ENCODE measurements at places on chromosomes 3 and 15.
A peak's percentile ranks its signal among the peaks of the same experiment; 100 is the strongest.

DNA sequence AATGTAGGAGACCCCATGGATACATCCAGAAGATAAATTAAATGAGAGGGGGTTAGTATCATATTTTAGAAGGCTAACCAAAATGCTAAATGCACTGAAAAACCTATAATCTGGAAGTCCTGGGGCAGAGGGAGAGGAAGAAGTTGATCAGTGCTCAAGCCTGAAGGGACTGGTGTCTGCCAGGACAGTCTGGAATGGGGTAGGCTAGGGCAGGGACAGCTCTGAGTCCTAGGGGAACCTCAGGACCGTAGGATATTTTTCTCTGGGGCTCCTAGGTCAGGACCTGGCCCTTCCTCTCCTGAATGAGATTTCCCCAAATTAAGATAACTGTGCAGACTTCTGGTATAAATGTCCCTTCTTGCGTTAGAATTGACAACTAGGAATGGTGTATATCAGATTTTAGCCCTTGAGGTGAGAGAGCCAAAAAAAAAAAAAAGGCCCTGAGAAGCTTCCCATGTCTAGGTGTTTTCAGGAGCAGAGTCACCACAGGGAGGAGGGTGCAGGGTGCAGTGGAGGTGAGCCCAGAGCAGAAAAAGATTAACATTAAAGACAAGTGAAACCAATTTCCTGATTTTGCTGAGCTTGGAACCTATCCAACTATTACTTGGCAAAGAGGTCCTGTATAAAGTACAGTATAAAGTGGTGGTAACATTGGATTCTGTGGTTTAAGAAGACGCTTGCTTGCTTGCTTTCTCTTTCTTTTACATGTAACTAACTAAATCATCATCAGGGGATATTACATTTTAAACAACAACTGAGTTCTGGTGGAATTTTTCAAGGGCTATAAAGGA is 63.5 kb downstream of the HACD2 start:
- DNase-seq = peak; percentile 45

DNA sequence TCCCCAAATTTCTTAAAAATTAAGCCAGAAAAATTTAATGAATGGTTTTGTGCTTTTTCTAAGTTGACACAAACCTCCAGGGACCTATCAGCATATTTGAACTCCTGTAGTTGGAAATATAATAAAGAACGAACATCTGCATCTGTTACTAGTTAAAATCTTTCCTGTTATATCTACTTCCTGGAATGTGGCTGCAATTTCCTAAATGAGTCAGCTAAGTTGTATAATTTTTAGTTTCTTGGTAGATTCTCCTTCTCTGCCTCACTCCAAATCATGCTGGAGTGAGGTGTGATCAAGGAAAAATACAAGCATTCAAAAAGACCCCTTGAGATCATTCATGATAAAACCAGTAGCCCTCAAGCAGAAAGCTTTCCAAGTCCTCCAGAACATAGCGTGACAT is 106.2 kb upstream of the MCTP2 start:
- DNase-seq = no peak

- no peak for DNase-seq
Observed at GRCh38 chr15:42604894-42605744, 29.7 kb downstream of the STARD9 start.

GRCh38 chr3:1131166-1131565 is 38.3 kb downstream of the CNTN6 start:
- DNase-seq = no peak

- DNase-seq = no peak
Observed at GRCh38 chr15:68592544-68592943, 13.8 kb downstream of the CORO2B start.

DNA sequence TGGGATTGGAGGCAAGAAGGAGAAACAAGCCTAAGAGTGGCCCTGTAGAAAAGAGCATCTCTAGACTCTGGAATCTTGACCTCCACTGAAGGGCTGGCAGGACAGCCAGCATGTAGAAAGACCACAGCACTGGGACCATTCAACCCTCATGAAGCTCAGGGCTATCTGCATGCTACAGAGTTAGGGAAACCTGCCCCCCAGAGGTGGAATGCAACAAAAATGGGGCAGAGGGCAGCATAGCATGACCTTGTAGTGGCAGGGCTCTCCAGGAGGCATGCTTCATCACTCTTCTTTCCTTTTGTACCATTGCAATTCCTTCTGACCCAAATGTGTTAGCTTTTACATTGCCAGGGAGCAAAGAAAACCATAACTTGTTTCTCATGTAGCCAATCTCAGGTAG is 445.4 kb downstream of the EPHB1 start:
- no peak for DNase-seq

GRCh38 chr15:85041230-85041629 is 59.6 kb downstream of the PDE8A start:
- DNase-seq = no peak

DNA sequence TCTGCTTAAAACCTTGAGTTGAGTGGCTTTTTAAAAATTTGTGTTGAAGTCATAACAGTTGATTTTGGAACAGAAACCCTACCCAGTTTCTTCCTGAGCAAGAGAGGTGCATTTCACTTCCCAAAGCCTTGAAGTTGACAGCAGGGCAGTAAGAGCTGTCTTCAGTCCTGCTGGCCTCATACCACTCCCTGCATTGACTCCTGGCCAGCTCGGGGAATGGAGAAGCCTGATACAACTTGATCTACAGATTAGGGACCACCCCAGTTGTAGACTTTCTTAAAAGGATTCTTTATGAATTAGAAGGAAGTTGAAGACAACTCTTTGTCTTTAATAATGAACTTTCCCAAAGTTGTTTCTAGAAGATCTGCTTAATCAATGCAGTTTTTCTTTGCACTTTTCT is 90.6 kb upstream of the FLNB start:
- DNase-seq = no peak

- peak; percentile 72 for DNase-seq
Observed at GRCh38 chr3:112013058-112013783, 14.5 kb downstream of the TAGLN3 start.

GRCh38 chr3:111726788-111727305 is 131.7 kb upstream of the ZBED2 start:
- DNase-seq = no peak

DNA sequence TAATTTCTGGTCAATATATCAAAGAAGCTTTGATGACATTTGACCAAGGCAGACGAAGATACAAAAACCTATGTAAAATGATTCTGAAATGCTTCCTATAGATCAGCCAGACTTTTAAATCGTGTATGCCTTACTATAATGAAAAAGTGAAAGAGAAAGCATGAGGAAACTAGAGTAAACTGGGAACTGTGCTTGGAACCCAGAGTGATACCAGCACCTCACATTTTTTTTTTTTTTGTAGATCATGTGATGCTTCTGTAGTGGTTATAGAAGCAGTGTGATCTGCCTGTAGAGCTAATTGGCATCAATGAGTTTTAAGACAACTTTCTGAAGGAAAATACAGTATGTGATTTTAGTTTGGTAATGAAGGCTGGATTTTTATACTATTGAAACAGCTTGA is 150.7 kb downstream of the NLGN1 start:
- DNase-seq = no peak

DNA sequence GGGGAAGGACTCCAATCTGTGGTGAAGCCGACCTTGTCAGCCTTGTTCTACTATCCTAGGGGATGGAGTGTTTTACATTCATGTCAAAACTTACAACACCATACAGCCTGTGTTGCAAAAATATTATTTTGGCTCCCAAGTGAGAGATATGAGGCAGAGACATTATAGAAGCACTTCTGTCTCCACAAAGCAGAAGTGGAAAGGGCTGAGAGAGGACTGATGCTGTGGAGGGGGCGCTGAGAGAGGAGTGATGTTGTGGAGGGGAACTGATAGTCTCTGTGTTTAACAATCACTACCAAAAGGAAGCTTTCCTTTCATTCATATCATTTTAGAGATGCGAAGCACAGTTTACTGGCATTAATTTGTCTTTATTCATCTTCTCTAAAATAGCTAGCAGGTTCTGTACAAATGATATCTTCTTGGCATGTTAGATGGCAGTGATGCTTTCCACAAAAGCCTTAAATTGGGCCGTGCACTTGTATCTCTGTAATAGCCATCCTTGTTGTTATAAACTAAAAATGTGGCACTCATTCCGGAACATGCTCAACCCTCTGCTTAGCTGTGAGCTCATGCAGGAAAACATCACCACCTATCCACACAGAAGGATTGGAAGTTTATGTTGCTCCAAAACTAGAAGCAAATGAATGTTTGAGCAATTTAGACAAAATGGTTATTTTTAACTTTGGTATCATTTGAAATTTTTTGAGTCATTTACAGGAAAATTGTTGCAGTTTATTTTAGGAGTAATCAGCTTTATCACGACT is 134.6 kb upstream of the TP63 start:
- DNase-seq = no peak

DNA sequence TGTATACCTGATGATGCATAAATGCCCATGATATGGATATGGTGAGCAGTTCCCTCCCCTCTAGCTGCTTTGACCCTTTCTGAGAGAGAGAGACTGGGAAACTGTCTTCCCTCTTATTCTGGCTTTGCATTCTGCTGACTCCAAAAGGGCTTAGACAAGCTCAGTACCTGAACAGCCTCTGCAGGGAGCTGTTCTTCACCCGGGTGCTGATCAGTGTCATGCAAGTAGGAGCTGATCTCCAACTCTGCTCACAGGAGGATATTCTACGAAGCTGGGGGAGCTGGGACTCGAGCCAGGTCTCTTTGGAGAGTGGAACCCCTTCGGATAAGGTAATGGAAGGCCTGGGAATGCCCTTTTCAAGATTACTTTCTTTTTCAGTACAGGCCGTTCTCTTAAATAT is 237.1 kb downstream of the RYR3 start:
- peak; percentile 57 for DNase-seq

- no peak for DNase-seq
Observed at GRCh38 chr3:24128199-24129005, 183.3 kb downstream of the NR1D2 start.

DNA sequence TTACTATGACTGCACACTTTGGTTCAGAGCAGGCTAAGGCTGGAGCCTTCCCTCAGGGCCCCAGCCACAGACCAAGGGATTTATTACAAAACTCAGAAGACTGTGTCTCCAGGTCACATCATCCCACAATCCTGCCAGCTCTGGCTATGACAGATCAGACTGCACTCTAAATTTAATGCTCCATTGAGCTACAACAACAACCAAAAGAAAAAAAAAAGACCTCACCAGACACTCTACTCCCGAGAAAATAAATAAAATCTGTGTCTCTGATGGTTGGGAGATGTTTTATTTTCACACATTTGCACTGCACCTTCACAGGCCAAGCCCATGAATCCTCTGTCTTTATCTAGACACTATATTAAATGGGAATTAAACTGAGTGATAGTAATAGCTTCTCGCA is 50.8 kb upstream of the CTNNB1 start:
- DNase-seq = no peak

GRCh38 chr15:78663703-78664102 is 22.7 kb upstream of the CHRNB4 start:
- no peak for DNase-seq

GRCh38 chr15:44529864-44530604 is 6.9 kb upstream of the EIF3J start:
- no peak for DNase-seq

DNA sequence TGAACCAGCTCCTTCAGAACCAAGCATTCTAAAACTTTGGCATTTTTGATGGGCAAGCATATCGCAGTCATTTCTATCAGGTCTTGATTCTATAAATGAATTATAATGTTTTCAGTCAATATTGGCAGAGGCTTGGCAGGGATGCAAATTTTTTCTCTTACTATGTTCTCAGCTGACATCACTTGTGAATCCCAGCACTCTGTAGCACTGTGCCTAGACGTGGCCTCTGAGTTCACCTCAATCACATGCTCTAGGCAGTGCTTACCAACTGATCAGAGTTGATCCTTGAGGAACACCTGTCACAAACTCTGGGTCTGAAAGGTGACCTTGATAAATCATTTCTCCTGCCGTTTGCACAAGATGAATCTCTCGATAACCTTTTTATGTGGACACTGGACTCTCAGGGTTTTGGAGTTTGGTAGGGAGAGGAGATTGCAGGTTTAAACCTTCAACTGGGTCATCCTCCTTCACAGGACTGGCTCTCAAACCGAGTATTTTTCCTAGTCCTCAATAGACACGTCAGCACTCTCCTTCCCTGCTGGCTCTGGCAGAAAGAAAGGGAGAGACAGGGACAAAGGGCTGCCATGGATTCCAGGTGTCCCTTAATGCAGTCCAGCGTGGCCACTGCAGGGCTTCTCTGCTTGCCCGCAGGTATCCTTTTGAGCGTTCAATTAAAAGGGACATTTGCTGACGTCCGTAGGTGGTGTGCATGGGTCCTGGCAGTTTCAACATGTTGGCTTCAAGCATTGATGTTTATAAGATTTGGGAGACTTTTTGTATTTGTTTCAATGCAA is 222.3 kb upstream of the CMC1 start:
- no peak for DNase-seq

- DNase-seq = no peak
Observed at GRCh38 chr15:39061952-39062464, 497.4 kb upstream of the RASGRP1 start.

GRCh38 chr15:94174399-94174802 is 57.0 kb upstream of the MCTP2 start:
- DNase-seq = no peak

DNA sequence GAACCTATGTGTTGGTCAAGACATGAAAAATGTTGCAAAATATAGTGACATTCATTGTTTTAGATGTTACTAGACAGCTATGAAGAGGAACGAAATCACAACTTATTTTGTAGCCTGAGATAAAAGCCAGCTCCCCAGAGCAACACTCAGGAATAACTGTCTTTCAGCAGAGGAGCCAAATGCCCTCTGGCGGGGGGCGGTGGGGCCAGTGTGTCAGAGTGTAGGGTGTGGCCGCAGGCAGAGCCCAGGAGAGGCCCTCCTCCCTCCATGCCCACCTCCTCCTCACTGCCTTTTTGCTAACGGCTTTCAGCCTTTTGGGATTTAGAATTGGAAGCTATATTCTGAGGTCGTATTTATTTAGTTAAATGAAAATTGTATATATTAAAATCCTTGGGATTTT is 16.9 kb downstream of the APOD start:
- no peak for DNase-seq

DNA sequence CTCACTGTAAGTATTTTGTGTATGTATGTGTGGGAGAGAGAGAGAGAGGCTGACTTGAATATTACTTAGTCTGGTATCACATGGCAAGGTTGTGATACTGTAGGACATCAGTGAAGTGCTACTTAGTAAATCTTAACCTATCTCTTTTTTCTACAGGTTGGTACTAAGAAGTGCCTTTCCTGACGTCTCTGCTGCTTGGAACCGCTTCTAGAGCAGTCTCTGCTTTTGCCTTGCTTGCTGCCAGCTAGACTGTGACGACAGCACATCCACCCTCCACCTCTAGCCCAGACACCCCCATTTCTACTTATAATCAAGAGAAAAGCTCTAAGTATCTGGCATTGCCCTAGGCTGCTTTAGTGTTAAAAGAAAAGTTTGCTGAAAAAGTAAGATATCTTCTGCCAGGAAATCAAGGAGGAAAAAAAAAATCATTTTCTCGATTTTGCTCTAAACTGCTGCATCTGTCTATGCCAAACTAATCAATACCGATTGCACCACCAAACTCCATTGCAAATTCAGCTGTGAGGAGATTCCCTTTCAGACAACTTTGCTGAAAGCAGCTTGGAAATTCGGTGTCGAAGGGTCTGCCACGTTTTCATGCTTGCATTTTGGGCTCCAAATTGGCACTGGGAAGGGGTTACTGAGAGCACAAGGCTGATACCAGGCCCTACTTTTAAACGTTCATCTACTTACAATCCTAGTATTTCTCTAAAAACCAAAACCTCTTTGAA is 30.7 kb downstream of the MBNL1 start:
- DNase-seq = no peak

- DNase-seq = no peak
Observed at GRCh38 chr3:17033516-17034168, 148.9 kb downstream of the PLCL2 start.
